ENCODE measurements at places on chromosomes 2 and 18.

- no peak for DNase-seq
These were observed 25.6 kb upstream of the ZC3H15 start for GRCh38 chr2:186460465-186460864.

- no peak for DNase-seq
These were observed 9.6 kb downstream of the GDF7 start for GRCh38 chr2:20676353-20677215.

GRCh38 chr2:47510745-47511144, 107.8 kb downstream of the MSH2 start:
- DNase-seq, result no peak

- DNase-seq, result no peak
These were observed 347.3 kb upstream of the HNRNPA3 start for GRCh38 chr2:176865336-176865735.

DNA sequence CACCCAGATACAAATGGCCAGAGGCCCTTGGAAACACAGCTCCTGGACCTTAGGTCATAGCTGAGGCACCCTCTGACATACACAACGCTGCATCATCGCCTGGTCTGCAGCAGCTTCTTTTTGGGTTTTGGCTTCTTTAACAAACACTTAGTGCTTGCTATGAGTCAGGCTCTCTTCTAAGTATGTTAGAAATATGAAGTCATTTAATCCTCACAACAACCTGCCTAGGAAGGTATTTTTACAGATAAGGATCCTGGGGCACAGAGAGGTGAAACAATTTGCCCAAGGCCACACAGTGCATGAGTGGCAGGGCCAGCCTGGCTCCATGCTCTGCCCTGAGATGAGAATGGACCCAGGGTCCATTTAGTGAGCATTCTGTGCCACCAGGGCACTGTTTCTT, 96.6 kb downstream of the TMEM17 start:
- no peak for DNase-seq

GRCh38 chr18:41966943-41967342, 11.9 kb downstream of the PIK3C3 start:
- no peak for DNase-seq

DNA sequence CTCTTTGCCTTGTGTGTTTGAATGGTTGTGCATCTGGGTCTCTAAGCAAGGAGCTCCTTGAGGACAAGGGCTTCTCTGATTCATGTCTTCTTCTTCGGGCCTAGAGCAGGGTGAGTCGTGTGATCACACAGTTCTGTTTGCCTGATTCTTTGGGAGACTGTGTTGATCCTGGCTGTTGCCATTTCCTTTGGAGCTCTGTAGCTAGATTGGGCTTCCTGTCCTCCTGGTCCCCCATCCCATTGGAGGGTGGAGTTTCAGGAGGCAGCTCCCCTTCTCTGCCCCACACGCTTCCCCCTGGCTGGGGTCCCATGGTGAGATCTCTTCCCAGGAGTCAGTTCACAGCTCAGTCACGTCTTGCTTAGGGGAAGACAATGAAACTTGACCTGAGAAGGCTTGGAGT, 92.8 kb downstream of the TRIB2 start:
- DNase-seq, result no peak

DNA sequence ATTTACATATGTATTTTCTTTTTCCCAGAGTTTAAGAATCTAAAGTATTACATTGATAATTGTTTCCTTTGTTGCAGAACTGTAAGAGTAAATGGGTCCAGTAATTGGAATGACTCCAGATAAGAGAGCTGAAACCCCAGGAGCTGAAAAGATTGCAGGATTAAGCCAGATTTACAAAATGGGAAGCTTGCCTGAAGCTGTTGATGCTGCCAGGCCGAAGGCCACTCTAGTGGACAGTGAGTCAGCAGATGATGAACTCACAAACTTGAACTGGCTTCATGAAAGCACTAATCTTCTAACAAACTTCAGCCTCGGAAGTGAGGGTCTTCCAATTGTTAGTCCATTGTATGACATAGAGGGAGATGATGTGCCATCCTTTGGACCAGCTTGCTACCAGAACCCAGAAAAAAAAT, 183.8 kb upstream of the STON1 start:
- no peak for DNase-seq

GRCh38 chr18:63119647-63120046, 199.9 kb downstream of the BCL2 start:
- DNase-seq, result no peak

- DNase-seq, result peak; percentile 72
These were observed 19.6 kb upstream of the RPIA start for GRCh38 chr2:88671786-88672427.

DNA sequence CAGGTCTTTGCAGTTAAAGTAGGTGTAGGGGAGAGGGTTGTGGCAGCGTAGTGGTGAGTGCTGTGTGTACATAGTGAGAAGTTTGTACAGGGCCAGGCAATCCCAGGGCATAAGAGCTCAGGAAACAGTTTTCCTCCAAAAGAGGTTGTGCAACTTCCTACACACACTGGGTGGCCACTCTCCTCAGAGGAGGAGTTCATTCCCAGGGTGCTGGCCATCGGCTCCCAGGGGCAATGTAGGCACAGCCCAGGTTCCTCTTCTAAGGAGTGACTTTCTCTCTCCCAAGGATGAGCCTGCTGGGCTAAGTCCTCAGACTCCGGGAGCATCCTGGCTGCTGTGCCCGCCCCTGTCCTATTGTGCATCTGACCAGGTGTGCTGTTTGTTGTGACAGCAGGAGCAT, 3.0 kb downstream of the ACOXL start:
- DNase-seq, result no peak

DNA sequence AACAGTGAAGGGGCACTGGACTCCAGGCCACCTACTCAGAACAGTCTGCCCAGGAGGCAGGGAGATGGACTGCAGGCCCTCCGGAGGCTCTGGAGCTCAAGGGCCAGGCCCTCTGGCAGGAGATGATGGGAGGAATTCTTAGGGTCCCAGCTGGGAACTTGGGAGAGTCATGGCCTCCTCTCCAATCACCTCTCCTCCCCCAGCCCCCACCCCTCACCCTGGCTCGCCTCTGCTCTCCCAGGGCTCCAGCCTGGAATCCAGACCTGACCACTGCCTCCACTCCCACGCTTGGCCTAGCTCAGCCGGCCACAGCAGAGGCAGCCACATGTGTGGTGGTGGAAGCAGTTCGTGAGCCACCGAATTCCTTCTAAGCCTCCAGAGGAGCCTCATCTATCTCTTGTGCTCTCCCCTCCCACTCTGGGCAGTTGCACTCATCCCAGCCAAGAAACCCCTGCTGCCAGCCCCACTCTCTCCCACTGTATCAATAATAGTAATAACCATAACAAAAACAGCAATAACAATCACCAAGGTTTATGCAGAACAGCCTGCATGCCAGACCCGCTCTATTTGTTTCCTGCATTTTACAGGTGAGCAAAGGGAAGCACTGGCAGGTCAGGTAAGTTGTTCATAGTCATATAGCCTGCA, 67.4 kb downstream of the TNS1 start:
- no peak for DNase-seq

GRCh38 chr2:20050646-20051531, 539 bp downstream of the LAPTM4A start:
- peak; percentile 46 for DNase-seq

GRCh38 chr2:101971836-101972235, 19.9 kb upstream of the IL1R2 start:
- DNase-seq, result no peak

GRCh38 chr2:179170901-179171300, 93.7 kb downstream of the SESTD1 start:
- no peak for DNase-seq

GRCh38 chr2:73998933-73999332, 14.2 kb downstream of the TET3 start:
- DNase-seq, result no peak

GRCh38 chr18:62605685-62606084, 82.9 kb downstream of the ZCCHC2 start:
- no peak for DNase-seq

DNA sequence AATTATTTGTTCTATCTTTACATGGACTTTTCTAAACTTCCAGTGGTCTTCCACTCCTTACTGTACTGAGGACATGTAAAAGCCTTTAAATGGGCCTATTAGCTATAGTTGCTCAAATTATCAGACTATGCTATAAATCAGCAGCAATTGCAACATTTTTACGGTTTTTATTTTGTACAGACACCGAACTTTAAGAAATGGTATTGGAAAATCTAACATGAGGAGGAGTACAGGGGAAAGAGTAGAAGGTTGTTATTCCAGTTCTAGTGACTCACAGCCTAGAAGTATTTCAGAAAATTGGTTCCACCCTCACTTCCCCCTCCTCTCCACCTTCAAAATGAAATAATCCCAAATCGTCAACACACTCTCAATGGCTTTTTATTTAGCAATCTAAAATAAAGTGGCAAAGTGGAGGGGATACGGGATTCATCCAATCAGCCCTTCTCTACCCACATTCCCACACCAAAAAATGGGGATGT, 1.1 kb downstream of the NCKAP1 start:
- DNase-seq, result no peak

- peak; percentile 58 for DNase-seq
These were observed 31.0 kb downstream of the IL37 start for GRCh38 chr2:112941753-112942653.

GRCh38 chr2:55493220-55493619, 26.3 kb upstream of the CFAP36 start:
- DNase-seq, result no peak

- DNase-seq, result peak; percentile 87
These were observed 18.4 kb downstream of the STK25 start for GRCh38 chr2:241489733-241490680.

- no peak for DNase-seq
These were observed 393.0 kb upstream of the SALL3 start for GRCh38 chr18:78586586-78586985.

GRCh38 chr2:157789256-157789655, 86.9 kb downstream of the ACVR1 start:
- no peak for DNase-seq

DNA sequence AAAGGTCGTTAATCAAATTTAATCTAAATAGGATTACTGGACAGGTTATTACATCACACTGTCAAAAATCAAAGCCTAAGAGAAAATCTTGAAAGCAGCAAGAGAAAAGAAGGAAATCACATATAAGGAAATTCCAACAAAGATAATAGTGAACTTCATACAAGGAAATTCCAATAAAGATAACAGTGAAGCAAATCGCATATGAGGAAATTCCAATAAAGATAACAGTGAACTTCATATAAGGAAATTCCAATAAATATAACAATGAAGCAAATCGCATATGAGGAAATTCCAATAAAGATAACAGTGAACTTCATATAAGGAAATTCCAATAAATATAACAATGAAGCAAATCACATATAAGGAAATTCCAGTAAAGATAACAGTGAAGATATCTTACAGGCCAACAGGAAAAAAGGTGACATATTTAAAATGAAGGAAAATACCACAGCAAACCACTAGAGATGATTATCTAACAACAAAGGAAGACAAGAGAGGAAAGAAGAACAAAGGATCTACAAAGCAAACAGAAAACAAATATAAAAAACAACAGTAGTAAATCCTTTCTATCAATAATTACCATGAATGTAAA, 787.7 kb downstream of the CCDC85A start:
- no peak for DNase-seq

GRCh38 chr18:74689251-74689650, 91.6 kb downstream of the ZNF407 start:
- no peak for DNase-seq

- DNase-seq, result no peak
These were observed 33.8 kb downstream of the TOGARAM2 start for GRCh38 chr2:29014811-29015421.

GRCh38 chr18:58838165-58838860, 26.4 kb upstream of the ZNF532 start:
- no peak for DNase-seq

DNA sequence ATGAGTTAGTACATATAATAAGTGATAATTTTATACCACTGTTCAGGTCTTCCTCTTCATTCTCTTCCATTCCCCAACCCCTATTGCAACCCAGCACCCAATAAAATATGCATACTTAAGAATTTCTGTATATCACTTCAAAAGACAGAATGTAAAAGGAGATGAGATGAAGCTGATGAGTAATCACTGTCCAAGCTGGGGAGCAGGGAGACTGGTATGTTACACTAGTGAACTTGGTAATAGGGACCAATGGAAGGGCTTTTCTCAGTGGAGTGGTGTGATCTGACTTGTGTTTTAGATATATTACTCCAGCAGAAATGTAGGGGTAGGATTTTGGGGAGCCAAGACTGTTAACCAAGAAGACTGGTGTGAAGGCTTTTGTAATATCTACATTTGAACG, 18.0 kb upstream of the ARHGAP28 start:
- no peak for DNase-seq

GRCh38 chr2:152349416-152349815, 14.4 kb downstream of the FMNL2 start:
- DNase-seq, result no peak

- no peak for DNase-seq
These were observed 62.3 kb upstream of the NYAP2 start for GRCh38 chr2:225337183-225337582.

DNA sequence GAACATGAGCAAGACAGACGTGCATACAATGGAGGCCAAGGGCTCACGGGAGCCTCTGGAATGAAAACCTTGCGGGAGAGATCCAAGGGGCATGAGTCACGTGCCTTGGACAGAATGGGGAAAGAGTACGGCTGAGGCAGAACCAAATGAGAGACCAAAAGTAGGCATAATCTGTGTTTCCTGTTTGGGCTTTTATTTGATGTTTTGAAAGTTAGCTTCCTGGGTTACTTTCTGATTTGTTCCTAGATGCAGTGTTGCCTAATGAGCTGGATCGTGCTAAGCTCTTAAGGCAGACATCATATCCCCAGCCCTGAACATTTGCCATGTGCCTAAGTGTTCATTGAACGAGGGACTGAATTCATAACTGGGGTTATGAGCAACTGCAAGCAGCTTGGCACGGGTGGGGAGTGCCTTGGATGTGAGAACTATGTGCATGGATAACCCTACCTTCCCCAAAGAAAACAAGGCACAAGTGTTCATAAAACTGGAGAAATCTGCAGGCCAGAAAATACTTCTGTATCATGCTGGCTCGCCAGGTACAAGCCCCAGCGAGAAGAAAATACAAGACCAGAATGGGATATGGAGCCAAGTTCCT, 60.3 kb upstream of the RPL31 start:
- DNase-seq, result no peak

DNA sequence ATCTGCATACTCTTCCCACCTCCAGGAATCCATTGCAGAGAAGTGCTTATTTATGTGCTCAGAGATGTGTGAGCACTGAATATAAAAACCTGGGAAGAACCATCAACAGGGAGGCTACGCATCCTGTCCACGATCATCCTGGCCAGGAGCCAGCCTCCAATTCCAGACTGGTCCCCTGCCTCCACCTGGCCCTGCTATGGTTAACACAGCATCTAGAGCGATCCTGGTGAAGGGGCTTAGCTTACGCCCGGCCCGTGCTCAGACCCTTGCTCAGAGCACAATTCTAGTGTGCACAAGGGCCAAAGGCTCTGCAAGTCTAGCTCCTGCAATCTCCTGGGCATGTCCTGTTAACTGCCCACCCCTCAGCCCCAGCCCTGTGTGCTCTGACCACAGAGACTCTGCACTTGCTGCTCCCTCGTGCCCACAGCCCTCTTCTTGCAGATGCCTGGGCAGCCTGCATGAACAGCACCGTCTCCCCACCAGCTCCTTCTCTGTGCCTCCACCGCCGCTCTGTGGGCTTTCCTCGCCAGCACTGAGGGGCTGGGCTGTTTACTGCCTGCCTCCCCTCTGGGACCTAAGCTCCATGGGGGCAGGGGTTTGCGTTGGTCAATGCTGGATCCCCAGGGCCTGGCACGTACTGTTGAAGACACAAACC, 6.5 kb downstream of the PER2 start:
- DNase-seq, result no peak

- no peak for DNase-seq
These were observed 572.0 kb upstream of the LINC00305 start for GRCh38 chr18:64720781-64721464.

GRCh38 chr2:103346780-103347179, 584.9 kb downstream of the TMEM182 start:
- DNase-seq, result no peak

GRCh38 chr18:3885209-3885792, 435.3 kb downstream of the TGIF1 start:
- peak; percentile 28 for DNase-seq
